ENCODE measurements at places on chromosomes 2 and 18.
A peak's percentile ranks its signal among the peaks of the same experiment; 100 is the strongest.

DNA sequence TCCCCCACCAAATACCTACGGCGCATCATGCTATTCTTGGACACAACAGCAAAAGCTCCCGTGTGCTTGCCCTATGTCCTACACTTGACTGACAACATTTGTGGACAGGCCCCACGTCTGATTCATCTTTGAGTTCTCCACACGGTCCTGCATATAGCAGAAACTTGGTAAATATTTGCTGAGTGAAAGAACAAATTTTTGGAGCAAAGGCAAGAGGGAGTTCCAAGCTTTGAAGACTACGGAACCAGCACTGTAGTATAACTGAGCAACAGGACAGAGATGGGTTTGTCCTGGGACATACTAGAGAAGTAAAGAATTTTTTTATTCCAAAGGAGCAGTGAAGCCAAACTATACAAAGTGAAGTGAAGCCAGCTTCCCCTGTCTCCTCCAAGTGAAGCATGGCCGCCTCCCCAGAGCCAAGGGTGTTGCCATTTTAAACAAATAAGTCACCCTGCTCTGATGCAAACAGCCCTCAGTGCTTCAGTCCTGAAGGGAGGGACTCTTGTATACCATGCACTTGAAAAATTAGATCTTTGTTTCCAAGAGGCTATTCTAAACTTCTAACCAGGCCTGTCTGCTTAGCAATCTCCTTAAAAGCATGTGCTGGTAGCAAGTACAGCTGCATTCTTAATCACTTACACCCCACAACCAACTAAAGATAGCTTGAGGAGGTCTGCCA, 35.9 kb downstream of the SPRED2 start:
- no peak for DNase-seq

DNA sequence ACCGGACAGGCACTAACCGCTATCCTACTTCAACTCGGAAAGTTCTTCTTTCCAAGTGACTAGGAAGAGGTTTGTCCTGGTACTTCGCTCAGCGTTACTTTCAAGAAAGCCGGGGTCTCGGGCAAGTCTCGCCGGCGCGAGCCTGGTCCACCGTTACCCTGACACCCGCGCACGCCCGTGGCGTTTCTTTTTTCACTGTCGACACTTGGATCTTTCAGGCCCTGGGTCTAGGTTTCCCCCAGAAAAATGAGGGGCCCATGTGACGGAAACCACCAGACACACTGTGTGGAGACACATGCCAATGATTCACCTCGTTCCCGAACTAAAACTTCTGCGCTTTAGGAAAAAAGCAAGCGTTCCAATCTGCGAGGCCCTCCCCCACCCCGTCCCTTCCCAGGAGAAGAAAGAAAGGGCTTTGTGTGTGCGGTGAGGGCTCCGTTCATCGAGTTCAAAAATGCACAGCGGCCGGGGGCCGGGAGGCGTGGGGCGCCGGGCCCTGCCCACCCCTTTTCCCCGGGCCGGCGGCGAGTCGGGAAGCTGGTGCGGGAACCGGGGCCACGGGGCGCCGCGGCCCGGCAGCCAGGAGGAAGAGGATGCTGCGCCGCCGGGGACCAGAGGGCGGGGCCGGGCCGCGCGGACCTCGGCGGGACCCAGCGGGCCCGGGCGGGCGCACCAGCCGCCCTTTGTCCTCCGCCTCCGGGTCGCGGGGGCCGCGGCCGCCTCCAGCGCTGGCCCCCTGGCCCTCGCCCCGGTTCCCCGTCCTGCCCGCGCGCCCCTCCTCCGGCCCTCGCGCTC, 2.6 kb downstream of the ZNF521 start:
- no peak for DNase-seq

GRCh38 chr2:10269711-10270610, 32.7 kb upstream of the HPCAL1 start:
- DNase-seq: no peak

GRCh38 chr2:140593132-140593531, 1537.7 kb downstream of the LRP1B start:
- DNase-seq: no peak

DNA sequence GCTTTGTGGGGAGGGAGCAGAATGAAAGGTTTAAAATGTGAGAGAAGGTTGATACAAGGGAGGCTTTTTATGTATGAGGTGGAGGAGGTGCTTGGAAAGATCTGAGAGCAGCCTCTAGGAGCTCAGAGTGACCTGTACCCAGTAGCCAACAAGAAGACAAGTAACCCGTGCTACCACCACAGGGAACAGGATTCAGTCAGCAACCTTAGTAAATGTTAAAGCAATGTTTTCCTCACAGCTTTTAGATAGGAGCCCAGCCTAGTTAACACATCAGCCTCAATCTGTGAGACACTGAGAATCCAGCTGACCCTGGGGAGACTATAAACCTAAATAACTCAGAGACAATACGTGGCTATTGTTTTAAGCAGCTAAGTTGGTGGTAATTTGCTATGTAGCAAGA, 194.9 kb upstream of the NT5C1B start:
- no peak for DNase-seq

- DNase-seq: no peak
Measured at GRCh38 chr2:159585622-159586021, 30.7 kb downstream of the BAZ2B start.

- peak; percentile 50 for DNase-seq
Measured at GRCh38 chr2:61470122-61470951, 550 bp downstream of the USP34 start.
